ENCODE measurements at places on chromosomes 1 and 21. TPM values are rescaled to one million over a fixed set of nuclear protein-coding genes. Genes with fewer than 3 reads are reported as not detected.
A peak's percentile ranks its signal among the peaks of the same experiment; 100 is the strongest.

DNA sequence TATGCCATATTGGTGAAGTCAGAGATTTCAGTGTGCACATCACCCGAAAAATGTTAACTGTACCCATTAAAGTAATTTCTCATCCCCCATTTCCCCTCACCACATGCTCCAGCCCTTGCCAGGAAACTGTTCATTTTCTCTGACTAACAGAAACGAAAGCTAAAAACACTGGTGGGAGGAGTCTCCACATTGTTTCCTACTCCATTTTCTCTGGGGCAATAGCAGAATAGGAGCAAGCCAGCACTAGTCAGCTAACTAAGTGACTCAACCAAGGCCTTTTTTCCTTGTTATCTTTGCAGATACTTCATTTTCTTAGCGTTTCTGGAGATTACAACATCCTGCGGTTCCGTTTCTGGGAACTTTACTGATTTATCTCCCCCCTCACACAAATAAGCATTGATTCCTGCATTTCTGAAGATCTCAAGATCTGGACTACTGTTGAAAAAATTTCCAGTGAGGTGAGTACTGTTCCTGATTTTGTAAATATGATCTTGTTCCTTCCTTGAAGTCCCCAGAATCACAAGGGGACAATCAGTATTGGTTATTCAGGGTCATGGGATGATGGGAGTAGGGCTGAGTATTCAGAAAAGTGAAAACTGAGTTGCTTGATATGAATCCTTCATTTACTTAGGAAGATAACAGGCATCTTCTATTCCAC, at the start of gene IFI16:
Gene IFI16 (plus strand): TSS at position 204 of the 658 bp plus-strand sequence. CDS start 4,774 bp downstream, outside the sequence.
- H3K4me1 ChIP-seq: peaks cover 20% of the 10 kb centered on the region
- peak within 1 kb of the TSS; percentile 84 for H3K4me3 ChIP-seq
- no peak for DNase-seq
- peaks cover 6% of the 10 kb centered on the region for H3K36me3 ChIP-seq
- H3K27me3 ChIP-seq: peaks cover 15% of the 10 kb centered on the region

CBR3 gene
- 1.6 TPM for total RNA-seq

PIK3R3 gene
- 47.5 TPM for total RNA-seq

DNA sequence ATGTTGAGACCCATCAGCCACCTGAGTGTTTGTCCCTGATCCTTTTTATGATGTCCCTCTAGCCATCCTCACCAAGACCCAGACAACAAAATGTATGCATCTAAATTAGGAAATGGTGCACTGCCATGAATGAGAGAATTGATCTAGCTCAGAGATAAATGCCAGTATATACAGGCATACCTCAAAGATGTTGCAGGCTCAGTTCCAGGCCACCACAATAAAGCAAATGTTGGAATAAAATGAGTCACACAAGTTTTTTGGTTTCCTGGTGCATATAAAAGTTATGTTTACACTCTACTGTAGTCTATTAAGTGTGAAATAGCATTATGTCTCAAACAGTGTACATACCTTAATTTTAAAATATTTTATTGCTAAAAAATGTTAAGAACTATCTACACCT, 63.9 kb downstream of the CHIA start:
- H3K36me3 ChIP-seq: no peaks in the 10 kb centered on the region
- no peak for DNase-seq
- peaks cover 3% of the 10 kb centered on the region for H3K27me3 ChIP-seq
- no peaks in the 10 kb centered on the region for H3K4me1 ChIP-seq

DNA sequence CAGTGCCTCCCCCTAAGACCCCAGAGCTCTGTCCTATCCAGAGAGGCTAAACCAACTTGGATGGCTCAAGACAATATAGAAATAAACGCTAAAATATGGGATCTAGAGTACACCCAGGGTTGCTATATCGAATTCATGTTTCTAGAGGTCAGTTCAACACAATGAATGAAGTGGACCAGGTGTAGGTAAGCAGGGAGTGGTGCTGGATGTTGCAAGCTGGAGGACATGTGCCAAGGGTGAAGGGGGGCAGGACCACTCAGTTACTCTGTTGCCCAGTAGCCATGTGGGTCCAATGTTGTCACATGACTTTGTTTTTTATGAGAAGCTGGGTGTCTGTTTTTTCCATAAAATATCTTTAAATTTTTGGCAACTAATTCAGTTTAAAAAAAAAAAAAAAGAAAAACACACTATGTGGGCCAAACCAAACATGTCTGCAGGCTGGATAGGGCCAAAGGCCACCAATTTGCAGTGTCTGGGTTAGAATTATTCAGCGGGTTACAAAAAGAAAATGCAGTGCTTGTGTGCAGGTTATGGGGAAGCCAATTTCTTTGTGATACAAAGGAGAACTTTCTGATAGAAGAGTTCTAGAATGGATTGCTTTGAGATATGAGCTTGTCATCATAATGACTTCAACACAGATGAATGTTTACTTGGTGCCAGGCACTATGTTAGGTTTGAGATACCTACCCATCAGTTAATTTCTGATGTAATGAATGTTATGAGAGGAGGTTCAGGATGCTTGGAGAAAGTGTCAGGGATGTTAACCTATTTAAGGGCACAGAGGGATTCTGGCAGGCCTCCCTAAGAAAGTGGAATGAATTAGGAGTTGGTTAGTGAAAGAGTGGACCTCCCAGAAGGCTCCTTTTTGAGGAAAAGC, 8.9 kb downstream of the CACHD1 start:
- H3K4me3 ChIP-seq: no peak overlapping the region
- H3K27ac ChIP-seq: no peak overlapping the region
- no peaks in the 10 kb centered on the region for H3K27me3 ChIP-seq
- H3K4me1 ChIP-seq: peaks cover 58% of the 10 kb centered on the region

TCEANC2 gene
- total RNA-seq: 7.6 TPM

DNA sequence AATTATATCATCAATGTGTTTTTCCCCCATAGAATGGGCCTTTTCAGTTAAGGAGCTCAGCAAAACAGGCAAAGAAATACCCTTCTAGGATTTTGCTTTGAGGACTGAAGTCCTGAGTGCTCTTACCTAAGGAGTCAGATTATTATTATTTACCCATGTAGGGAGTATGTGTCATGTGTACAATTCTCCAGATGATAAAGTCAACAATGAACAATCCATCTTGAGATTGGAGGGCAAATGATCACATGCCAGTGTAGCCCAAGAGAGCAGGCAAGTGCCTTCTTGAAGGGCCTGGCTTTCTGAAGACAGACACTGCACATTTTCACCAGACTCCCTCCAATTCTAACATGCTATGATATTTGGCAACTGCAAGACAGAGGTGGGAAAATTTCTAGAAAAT, 159.7 kb downstream of the PCNX2 start:
- no peak for DNase-seq
- H3K4me3 ChIP-seq: no peak overlapping the region
- H3K36me3 ChIP-seq: peaks cover 17% of the 10 kb centered on the region
- H3K27me3 ChIP-seq: no peaks in the 10 kb centered on the region
- H3K4me1 ChIP-seq: peaks cover 5% of the 10 kb centered on the region
- no peak overlapping the region for H3K27ac ChIP-seq

TEDDM1 gene
- not detected for total RNA-seq

DNA sequence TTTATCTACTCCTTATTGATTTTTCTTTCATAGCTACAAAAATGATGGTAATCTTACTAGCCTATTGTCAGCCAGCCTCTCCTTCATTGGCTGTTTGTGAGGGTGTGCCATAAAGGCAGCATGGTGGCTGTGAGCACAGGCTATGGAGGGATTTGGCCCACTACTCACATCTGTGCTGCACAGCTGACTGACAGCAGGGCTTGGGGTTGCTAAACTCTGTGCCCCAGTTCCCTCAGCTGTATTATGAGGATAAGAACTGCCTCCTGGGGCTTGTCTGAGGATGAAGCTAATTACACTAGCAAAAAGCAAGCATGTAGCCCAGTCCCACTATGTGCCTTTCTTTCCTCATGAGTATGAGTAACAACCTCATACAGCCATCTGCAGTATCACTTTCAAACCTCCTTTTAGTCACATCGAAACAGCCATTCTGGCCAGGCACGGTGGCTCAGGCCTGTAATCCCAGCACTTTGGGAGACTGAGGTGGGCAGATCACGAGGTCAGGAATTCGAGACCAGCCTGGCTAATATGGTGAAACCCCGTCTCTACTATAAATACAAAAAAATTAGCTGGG, 66.2 kb downstream of the COQ8A start:
- no peaks in the 10 kb centered on the region for H3K4me1 ChIP-seq
- H3K27ac ChIP-seq: no peak overlapping the region
- no peaks in the 10 kb centered on the region for H3K27me3 ChIP-seq
- peaks cover 8% of the 10 kb centered on the region for H3K36me3 ChIP-seq
- no peak for DNase-seq

GRCh38 chr21:46111857-46112724, 14.2 kb downstream of the COL6A2 start:
- H3K27me3 ChIP-seq: no peaks in the 10 kb centered on the region
- H3K27ac ChIP-seq: no peak overlapping the region
- H3K36me3 ChIP-seq: peaks cover 6% of the 10 kb centered on the region
- H3K4me3 ChIP-seq: no peak overlapping the region
- peak; percentile 68 for DNase-seq

- H3K27me3 ChIP-seq: no peaks in the 10 kb centered on the region
- H3K4me3 ChIP-seq: no peak overlapping the region
- H3K36me3 ChIP-seq: no peaks in the 10 kb centered on the region
- no peak overlapping the region for H3K27ac ChIP-seq
Observed at GRCh38 chr1:230818367-230818766, 50.0 kb downstream of the C1orf198 start.

OR2G6 gene
- not detected for total RNA-seq

CA6 gene
- 0.24 TPM for total RNA-seq

GRCh38 chr1:57142169-57142568, 176.4 kb upstream of the C8B start:
- H3K4me1 ChIP-seq: no peaks in the 10 kb centered on the region
- H3K4me3 ChIP-seq: no peak overlapping the region
- DNase-seq: no peak
- H3K27ac ChIP-seq: no peak overlapping the region
- peaks cover 13% of the 10 kb centered on the region for H3K27me3 ChIP-seq

DNA sequence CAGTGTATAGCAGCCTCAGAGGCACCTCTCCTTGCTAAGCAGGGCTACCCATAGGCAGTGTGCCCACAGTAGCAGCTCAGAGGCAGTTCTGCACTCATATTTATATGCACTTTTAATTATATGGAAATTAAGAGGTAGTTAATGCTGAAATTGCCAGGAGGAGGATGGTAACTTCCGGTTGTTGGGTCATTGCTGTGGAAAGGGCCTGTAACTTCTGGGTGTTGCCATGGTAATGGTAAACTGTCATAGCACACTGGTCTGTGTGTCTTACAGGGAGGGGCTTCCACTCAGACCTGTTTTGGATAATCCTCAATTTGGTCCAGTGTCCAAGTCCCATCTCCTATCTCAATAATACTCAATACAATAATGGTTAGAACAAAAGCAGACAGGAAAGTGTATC, 7.6 kb downstream of the CFH start:
- H3K4me1 ChIP-seq: no peaks in the 10 kb centered on the region
- H3K36me3 ChIP-seq: no peaks in the 10 kb centered on the region
